ENCODE measurements at places on chromosomes 2 and 18.
A peak's percentile ranks its signal among the peaks of the same experiment; 100 is the strongest.

GRCh38 chr2:160139350-160139749 lies 60.7 kb downstream of the ITGB6 start:
- no peak for DNase-seq

DNA sequence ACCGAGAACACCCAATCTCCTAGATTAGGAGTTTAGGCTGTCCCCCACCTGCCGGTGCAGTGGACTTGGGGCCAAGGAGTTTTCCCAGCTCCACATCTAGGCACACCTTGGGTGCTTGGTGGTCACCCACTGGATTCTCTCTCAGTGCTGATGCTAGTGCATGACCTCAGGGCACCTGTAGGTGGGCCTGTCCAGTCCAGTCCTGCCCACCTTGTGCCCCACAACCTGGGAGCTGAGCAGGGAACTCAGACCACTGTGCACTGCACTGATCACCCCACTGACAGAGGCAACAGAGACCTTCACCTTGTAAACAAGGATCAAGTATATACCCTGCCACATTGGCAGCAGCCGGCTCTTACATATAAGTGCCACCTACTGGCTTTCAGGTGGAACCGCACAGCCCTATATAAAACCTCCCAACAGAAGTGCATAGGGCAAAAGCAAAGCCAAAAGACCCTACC lies 12.7 kb upstream of the CDH19 start:
- DNase-seq, result no peak

DNA sequence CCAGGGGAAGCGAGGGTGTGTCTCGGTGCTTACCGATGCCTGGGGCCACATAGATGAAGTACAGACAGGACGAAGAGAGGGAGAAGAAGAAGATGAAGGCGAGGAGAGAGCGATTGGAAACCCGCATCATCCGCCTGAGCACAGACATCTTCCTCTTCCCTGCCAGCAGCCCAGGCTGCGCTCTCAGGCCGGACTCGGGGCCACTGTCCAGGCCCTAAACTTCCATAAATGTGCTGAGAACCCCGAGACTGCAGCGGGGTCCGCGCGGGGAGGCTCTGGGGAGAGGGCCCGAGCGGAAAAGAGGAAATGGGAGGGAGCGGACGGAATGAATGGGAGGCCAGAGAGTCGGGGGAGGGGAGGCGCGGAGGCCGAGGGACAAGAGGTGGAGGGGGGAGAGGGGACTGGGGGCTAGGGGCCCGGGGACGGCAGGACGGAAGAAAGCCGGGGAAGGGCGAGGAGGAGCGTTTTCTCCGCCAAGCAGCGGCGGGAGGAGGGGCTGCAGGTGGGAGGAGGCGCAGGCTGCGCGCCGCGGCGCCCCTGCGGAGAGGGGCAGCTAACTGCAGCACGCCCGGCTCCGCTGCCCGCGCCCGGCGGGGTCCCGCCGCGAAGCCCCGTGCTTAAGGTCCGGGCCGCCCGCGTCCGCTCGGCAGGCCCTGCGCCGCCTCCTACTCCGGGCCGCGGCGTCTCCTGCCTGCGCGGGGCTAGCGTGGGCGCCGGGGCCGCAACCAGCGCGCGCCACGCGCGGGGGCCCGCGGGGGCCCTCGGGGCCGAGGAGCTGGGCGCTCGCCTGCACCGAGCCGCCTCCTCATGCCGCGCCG lies at the start of gene B4GALT6:
Gene B4GALT6 (minus strand): TSS at position 303 of the 818 bp plus-strand sequence. CDS start 155 bp downstream, at position 148.
- peak; percentile 24 for DNase-seq

DNA sequence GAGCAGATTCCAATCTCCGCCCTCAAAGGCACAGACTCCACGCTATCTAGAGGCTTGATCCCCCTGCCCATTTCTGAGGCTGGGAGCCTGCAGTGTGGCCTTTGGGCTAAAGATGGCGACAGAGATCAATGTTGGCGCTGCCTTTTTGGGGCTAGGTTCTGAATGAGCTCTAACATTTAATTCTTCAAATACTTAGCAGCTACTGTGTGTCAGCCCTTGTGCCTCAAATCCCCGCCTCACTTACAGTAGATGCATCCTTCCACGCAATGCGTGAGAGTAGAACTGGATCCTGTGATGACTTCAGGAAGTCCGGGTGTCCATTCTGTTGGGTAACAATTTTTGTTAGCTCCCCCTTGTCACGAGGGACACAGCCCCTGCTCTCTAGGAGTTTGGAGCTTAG lies 12.4 kb downstream of the IL1F10 start:
- peak; percentile 5 for DNase-seq

- DNase-seq, result no peak
Observed at GRCh38 chr18:6270771-6271216, 143.9 kb downstream of the L3MBTL4 start.

DNA sequence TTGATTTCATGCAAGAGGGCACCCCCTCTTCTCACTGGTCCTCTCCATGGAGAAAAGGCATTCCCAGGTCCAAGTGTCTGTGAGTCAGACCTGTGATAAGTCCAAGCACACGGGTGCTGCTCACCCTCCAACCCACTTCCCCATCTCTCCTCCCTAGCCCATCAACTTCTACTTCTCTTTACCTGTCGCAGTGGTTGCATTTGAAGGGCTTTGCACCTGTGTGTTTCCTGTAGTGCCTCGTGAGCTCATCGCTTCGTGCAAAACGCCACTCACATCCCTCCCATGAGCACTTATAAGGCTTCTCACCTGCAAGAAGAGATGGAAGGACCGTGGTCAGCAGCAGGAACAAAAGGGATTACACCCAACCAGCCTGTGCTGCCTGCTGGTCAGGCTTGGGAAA lies 77.5 kb downstream of the KLF7 start:
- no peak for DNase-seq

- peak; percentile 21 for DNase-seq
Observed at GRCh38 chr2:143936848-143937722, 582.8 kb downstream of the ZEB2 start.

GRCh38 chr2:45182667-45183295 lies 173.5 kb upstream of the SIX2 start:
- no peak for DNase-seq

DNA sequence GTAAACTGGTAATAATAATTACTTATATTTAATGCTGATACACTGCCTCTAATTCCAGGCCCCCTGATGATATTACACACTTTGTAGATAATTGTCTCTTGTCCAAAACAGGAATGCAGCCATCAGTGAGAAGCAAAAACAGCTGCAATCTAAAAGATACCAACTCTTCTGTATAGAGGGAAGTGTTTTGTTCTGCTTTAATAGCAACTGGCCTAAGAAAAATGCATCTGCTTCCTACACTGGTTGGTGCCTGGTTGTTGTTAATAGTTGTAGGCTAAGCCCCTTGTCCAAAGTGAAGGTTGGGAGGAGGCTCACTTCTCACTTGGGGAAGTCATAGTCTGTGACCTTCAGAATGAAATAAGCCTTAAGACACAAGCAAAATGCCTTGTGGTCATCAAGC lies 332.0 kb downstream of the ZNF521 start:
- no peak for DNase-seq

DNA sequence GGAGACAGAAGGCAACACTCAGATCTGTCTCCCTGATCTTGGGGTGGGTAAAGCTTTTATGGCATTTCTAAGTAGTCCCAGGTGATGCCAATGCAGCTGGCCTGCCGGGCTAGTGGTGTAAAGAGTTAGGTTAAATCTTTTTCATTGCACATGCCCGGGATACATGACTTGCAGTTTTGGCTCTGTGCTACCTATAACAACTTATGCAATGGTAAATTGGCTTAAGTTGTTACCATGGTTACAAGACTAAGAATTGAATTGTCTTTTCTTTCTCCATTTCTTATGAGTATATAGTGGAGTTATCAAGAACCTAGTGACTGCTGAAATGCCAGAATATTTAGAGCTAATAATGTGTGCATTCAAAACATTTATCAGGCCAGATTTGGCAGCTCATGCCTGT lies 5.3 kb upstream of the FAM110C start:
- no peak for DNase-seq

GRCh38 chr2:232170396-232170795 lies 208.2 kb upstream of the ALPP start:
- DNase-seq, result no peak

- peak; percentile 25 for DNase-seq
Observed at GRCh38 chr2:43890855-43891254, 52.1 kb downstream of the ABCG8 start.

GRCh38 chr2:106059416-106060065 lies 134.6 kb downstream of the UXS1 start:
- no peak for DNase-seq

DNA sequence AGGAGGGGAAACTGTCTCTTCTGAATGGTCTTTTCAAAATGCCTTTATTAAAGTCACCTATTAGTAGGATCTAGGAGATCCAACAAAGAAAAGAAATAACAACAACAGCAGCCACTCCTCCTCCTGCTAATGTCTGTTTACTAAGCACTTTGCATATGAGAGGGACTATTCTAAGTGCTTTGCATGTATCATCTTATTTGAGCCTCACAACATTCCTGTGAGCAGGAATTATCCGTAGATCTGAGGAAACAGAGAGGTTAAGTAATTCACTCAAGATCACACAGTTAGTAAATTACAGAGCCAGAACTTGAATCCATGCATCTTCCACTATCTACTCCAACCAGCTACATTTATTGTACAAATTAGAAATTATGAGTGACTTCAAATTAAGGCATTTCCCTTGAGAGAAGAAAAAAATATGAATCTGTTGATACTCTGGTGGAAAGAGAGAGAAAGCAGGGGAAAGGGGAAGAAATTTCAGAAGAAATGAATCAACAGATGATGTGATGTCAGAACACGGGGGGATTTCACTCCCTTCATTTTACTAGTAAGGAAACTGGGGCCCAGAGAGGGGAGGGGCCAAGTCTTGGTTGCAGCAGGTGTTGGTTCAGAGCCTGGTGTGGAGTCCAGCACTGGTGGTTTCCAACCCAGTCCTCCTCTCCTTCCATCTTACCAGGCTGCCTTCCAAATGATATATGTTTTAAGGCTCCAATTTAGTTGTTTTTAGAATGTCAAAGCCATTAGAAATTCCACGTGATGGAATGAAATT lies 49.7 kb downstream of the TSN start:
- DNase-seq, result no peak

GRCh38 chr18:51514128-51514527 lies 316.6 kb upstream of the MEX3C start:
- peak; percentile 23 for DNase-seq

DNA sequence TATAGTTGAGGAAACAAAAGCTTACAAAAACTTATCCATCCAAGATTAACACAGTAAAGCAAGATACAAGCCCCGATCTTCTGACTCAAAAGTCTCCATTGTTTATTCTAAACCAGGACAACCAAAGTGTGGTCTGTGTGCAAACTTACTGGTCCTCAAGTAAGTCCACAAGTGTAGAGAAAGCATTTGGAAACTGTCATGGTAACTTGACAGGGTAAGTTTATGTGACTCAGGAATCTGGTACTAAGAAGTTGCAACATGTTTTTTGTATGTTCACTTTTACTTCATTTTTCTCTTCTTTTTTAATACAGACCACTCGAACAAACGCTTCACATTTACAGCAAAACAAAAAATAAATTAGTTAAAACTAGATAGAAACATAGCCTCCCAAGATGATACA lies 9.4 kb downstream of the MBD2 start:
- peak; percentile 72 for DNase-seq

- DNase-seq, result peak; percentile 63
Observed at GRCh38 chr2:69345434-69345833, 41.6 kb downstream of the GFPT1 start.

DNA sequence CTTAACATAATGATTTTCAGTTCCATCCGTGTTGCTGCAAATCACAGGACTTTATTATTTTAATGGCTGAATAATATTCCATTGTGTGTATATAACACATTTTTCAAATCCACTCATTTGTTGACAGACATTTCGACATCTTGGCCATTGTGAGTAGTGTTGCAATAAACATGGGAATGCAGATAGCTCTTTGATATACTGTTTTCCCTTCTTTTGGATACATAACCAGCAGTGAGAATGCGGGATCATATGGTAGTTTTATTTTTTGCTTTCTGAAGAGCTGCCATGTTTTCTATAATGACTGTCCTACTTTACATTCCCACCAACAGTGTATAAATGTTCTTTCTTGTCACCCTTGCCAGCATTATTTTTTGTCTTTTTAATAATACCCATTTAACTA lies 420.3 kb upstream of the CHAC2 start:
- DNase-seq, result peak; percentile 54

- DNase-seq, result no peak
Observed at GRCh38 chr2:73822276-73822675, 6.5 kb upstream of the STAMBP start.

GRCh38 chr2:100887713-100888495 lies 68.0 kb downstream of the NPAS2 start:
- DNase-seq, result peak; percentile 79

DNA sequence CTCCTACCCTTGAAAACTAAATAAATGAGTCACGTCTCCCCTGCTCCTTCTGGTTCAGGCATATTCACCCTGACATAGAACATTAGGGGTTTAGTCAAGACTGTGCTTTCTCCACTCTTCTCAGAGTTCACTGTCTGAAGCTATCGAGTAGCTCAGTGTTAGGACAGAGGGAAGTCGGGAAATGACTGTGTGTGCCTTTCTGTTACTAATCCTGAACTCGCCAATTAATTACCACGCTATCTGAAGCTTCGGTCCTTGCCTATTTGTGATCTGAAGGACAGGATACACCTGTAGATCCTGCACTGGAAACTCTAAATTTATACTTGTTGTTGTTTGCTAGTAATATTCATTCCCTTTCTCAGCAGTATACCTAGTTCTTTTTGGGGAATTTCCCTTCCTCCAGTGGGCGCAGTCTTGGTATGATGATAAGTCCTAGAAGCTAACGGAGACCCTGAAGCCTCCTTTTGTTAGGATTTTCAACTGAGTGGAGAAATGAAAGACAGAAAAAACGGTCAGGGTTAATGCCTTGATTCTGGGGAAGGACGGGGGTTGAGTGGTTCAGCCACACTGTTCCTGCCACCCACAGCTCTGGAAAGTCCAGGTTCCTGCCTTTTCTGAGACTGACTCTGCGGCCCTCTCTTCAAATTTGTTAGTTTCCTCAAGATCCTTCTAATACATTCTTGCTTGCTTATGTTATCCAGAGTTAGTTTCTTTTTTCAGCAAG lies 218.0 kb downstream of the DLGAP1 start:
- no peak for DNase-seq

DNA sequence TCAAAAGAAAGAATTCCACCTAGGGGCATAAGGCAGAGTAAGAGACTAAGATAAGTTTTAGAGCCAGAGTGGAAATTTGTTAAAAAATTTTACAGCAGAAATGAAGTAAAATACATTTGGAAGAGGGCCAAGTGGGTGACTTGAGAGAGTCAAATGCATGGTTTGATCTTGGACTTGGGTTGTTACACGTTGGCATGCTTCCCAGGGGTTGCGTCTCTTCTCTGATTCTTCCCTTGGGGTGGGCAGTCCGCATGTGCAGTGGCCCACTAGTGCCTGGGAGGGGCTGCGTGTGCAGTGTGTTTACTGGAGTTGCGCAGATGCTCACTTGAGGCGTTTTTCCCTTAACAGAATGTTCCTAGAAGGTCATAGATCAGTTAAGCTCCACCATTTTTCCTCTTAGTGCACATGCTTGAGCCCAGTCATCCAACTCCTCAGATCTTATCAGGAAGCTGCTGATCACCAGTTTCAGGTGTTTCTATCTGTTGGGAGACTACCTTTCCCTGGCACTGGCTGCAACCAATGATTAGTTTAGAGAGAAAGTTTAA lies 13.1 kb downstream of the SEH1L start:
- DNase-seq, result no peak
